ENCODE measurements at places on chromosomes 2 and 18. TPM values are rescaled to one million over a fixed set of nuclear protein-coding genes. Genes with fewer than 3 reads are reported as not detected.
A peak's percentile ranks its signal among the peaks of the same experiment; 100 is the strongest.

DNA sequence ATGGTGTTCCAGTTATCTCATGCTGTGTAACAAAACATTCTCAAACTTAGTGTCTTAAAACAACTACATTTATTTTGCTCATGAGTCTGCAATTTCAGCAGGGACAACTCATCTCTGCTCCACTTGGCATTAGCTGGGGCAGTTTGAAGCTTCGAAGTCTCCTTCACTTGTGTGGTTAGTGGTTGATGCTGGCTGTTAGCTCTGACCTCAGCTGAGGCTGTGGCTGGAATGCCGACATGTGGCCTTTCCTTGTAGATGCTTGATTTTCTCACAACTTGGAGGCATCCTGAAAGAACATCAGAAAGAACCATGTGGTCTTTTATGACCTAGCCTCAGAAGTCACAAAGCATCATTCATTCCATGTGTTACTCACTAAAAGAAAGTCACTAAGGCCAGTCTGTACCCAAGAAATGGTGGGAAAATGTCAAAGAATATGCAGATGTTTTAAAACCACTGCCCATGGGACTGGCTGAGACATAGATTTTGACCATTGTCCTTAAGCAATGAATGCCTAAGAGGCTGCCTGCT, 3.8 kb upstream of the TMSB10 start:
- DNase-seq, result no peak

DNA sequence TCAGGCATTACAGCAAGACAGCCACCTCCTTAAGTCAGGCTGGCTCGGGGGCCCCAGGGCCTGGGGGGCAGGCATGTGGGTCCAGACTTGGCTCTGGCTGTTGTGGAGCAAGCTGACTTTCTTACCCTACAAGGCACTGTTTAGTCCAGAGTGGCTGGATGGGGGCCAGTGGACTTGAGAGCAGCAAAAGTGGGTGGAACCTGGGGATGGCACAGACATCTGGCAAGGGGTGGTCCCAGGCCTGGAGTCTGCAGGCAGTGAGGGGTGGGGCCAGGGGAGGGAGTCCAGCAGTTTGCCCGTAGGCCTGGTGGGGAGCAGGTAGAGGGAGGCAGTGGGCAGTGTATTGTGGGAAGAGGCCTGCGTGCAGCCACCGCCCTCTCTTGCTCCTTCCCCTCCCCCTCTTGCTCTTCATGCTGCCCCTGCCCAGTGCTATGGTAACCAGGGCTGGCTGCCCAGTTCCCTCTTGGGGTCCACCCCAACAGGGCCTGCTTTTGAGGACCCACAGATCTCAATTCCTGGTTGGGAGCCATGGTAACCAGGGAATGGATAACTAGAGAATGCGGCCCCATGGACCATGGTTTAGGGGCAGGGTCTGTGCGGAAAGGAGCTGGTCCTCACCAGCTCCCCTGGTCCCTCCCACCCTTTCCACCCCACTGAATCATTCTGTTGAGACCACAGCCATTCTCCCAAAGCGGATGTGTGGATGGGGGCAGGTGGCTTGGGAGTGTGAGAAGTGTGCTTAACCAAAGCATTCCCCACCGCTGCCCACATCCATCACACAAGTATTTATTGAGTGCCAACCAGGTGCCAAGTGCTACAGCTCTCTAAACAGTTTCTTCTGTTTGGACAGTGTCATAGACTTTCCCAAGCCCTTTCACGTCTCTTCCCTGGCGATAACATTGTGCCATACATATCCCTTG, 19.3 kb downstream of the SPEG start:
- DNase-seq, result no peak

DNA sequence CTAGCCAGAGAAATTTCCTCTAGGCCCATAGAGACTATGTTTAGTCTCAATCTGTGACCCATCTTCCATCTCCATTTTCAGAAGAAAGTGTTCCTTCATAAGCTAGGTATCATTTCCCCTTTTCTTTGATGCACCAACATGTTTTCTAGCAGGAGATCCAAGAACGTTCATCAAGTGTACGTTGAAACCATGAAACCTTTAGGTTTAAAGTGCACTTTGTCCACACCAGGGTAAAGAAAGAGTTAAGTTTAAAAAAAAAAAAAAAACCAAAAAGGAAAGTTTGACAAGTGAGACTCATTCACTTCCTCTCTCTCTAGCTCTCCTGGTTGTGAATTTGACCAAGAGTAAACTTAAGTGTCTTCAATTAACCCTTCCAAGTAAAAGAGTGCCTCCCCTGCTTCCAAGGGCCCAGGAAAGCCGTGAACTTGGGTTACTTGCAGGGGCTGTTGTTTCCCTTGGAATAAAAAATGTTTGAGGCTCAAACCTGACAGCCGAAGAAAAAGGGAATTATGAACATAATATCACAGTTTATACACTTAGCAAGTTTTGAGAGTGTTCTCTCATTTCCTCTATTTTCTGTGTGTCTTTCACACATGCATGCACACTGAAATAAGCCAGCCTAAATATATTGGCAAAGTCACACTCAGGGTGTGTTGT, 56.7 kb downstream of the LBH start:
- DNase-seq, result no peak

DNA sequence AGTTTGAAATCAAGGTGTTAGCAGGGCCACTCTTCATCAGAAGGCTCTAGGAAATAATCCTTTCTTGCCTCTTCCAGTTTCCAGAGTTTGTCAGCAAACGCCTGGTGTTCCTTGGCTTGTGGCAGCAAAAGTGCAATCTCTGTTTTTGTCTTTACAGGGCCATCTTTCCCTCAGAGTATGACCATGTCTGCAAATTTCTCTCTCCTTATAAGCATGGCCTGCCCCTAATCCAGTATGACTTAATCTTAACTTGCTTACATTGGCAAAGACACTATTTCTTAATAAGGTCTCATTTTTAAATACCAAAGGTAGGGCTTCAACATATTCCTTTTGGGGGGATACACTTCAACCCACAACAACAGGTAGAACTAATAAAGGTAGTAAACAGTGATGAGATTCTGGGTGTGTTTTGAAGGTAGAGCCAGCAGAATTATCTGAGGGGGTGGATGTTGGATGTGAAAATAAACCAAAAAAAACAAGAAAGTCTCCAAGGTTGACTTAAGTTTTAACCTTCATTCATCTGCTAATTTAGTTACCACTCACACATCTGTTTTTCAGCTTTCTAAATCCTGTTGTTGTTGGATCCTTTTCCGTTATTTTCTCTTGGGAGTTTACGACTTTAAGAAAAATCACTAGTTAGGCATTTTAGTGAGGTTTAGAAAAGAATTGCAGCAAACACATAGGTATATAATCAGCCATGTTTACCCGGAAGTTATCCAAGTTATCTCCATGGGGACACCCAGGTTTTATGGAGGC, 234.4 kb upstream of the FIGN start:
- no peak for DNase-seq

DNA sequence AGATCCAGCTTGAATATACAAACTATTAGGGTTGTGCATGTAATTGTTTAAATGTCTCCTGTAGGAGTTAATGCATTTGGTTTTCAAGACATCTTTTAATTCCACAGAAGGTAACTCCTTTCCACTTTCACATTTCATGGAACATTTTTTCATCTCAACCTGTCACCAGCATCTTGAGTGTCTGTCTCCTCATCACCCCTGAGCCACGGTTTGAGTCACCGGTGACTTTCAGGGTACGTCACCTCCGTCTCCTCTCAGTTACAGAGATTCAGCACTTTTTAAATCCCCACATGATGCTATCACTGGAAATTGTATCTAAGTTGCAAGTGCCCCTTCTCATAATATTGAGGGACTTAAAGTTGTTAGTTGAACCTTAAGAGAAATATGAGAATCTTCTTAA, 25.3 kb downstream of the GPR55 start:
- no peak for DNase-seq

- no peak for DNase-seq
Measured at GRCh38 chr2:241029599-241030332, 31.3 kb downstream of the SNED1 start.

- no peak for DNase-seq
Measured at GRCh38 chr2:40628556-40628955, 176.7 kb upstream of the SLC8A1 start.

DNA sequence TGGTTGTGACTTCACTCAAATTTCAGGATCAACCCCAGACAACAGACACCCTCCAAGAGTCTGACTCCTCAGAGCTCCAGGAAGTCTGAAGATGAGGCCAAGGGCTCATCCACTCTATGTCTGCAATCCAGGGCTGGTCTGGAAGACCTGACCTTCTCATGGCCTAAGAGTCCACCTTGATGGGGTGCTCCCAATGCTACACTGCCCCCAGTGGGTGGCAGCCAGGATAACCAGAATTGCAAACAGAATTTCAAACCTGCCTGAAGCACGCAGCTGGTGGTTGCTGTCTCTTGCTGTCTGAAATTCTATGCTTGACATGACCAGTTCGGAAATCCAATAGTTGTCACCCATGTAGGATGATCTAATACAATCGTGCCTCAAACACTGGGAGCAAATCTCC, 96.0 kb downstream of the UXS1 start:
- DNase-seq, result no peak

DNA sequence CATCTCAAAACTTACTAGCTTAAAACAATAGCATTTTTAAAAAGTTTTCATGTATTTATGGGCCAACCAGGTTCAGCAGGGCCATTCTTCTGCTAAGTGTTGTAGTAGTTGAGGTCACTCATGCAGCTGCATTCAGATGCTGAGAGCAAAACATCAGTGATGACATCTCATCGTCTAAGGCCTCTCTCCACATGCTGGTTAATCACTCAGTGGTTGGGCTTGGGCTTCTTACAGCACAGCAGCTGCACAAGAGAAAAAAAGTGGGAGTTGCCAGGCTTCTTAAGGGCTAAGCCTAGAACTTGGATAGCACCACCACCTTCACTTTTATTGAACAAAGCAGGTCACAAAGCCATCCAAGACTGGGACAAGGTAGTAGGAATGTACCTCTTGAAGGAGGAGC, 190.3 kb downstream of the IRS1 start:
- DNase-seq, result no peak

DNA sequence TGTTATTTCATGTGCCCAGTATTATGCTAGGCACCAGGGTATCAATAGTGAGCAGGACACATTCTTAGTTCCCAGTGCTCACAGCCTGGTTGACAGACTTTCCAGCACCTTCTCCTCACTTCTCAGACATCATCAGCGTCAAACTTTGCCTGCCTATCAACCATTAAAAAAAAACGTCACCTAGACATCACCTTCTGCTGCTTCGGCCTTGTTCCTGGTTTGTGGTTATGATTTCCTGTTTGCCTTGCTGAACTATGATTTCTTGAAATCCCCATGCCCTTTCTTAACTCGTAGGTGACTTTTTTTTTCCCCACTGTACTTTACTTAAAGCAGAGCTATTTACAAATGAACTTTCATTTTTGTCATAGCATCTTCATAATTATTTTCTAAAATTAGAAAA, 60.4 kb upstream of the NABP1 start:
- no peak for DNase-seq

- DNase-seq, result no peak
Measured at GRCh38 chr18:35289727-35290093, 319 bp downstream of the ZSCAN30 start.

DNA sequence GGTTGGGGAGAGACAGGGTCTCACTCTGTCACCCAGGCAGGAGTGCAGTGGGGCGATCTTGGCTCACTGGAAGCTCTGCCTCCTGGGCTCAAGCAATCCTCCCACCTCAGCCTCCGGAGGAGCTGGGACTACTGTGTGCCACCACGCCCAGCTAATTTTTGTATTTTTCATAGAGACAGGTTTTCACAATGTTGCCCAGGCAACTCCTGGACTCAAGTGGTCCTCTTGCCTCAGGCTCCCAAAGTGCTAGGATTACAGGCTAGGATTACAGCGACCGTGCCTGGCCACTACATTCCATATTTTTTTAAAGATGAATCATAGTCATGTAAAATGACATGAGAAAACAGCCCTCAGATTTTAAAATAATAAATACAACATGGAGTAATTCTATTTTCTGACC, 32.3 kb downstream of the CWC22 start:
- no peak for DNase-seq

DNA sequence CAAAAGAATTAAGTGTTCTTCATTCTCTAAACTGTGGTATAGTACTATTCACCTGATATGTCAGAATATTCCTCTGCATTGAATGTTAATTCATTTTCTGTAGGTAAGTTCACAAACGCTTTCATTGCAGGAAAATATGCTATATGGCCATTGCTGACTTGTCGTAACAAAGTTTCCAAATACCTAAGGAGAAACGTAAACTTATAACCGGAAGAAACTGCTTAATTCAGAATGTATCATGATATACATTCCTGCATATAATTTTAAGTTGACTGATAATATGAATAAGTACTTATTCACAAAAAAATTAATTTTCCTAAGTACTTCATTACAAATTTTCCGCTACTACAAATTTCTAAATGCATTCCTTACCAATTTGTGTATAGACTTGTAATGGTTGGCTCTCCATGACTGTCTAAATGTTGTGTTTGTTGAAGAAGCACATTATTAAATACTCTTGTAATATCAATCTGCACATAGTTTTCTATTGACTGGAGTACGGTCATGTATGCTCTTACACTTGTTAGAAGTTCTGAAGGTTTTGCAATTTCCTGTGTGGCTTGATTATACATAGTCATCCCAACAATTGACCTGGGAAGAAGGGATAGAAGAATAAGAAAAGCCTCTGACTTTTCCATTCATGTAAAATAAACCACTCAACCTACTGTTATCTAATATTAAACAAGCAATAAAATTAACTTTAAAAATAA, 85.4 kb downstream of the NCKAP1 start:
- no peak for DNase-seq

DNA sequence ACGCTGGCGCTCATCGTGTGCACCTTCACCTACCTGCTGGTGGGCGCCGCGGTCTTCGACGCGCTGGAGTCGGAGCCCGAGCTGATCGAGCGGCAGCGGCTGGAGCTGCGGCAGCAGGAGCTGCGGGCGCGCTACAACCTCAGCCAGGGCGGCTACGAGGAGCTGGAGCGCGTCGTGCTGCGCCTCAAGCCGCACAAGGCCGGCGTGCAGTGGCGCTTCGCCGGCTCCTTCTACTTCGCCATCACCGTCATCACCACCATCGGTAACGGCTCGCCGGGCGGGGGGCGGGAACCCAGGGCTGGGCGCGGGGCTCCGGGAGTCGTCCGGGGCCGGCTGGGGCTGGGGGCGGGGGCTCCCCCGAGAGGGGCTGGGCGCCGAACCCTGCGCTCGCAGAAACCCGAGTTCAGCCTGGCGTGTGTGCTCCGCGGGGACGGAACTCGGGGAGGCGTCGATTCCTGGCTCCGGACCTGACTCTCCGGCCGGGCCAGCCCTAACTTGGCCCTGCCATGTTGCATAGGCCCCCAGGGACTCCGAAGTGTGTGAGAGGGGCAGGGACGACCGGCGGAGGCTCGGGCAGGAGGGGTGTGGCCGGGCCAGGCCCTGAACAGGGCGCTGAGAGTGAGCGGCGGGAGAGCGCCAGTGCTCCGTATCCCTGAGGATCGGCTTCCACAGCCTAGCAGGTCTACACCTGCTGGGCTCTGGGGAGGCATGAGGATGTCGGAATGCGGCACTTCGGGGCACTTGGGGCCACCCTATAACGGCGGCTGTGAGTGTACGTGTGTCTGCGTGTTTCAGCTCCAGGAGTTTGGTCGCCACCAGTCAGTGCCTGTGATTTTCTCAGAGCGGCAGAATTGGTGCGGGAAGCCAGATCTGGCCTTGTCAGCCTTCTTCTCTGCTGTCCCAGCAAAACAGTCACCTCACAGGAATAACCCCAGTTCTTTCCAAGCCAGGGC, 651 bp downstream of the KCNK3 start:
- DNase-seq, result peak; percentile 71

Gene RBKS
- total RNA-seq, result 1.2 TPM

Gene ROCK1
- total RNA-seq, result 59.9 TPM

Gene SMYD1
- total RNA-seq, result 0.25 TPM

Gene OR6B2
- not detected for total RNA-seq

Gene CNGA3
- 7.6 TPM for total RNA-seq
